ENCODE measurements at places on chromosomes 1 and 21.

DNA sequence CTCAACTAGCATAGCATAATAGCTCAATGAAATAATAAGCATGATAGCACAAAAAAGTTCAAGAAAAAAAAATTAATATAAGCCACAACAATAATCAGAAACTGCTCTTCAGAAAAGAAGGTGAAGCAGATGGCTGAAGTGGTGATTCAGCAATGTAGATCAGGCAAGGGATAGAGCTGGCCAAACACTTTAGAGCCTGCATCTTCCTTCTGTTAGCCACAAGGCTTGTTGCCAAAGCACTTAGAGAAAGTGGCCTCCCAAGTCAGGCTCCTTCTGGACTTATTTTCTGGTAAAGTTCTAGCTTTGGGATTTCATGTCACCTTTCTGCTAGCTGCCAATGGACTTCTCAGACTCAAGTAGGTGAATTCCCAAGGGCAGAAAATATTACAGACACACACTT is 60.3 kb upstream of the C1orf87 start:
- DNase-seq: no peak

DNA sequence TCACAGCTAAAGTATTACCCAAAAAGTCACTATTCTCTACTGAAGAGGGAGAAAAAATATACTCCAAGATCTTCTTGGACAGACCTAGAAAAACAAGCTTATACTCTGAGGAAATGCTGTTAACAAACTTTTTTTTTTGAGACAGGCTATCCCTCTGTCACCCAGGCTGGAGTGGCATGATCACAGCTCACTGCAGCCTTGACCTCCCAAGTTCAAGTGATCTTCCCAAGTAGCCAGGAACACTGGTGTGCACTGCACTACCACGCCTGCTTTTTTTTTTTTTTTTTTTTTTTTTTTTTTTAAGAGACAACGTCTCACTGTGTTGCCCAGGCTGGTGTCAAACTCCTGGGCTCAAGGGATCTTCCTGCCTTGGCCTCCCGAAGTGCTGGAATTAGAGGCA is 17.3 kb downstream of the GLRX2 start:
- DNase-seq: no peak

GRCh38 chr1:97004054-97004453 is 282.5 kb downstream of the PTBP2 start:
- DNase-seq: no peak

GRCh38 chr1:242674951-242675645 is 150.6 kb upstream of the PLD5 start:
- no peak for DNase-seq

- DNase-seq: no peak
Observed at GRCh38 chr1:84781946-84782771, 91.9 kb upstream of the SSX2IP start.

DNA sequence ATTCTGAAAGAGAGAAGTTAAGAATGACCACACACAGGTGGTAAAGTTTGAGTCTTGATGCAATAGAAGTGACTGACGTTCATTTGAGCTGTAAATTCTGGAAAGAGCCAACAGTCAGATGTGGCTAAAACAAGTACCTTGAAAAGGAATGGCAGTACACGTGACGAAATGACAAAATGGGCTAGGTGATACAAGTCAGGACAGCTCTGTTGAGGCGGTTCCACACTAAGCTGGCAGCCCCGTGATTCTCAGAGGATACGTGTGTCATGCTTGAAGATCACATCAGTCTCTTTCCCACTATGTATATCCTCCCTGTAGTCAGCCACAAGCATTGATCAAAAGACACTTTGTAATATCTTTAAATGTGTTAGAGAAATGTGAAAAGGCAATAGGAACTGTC is 881.3 kb upstream of the ADGRL2 start:
- no peak for DNase-seq

GRCh38 chr1:230548357-230548756 is 93.9 kb upstream of the COG2 start:
- no peak for DNase-seq

GRCh38 chr21:37045149-37045548 is 27.7 kb downstream of the PIGP start:
- DNase-seq: no peak

GRCh38 chr1:65230731-65231481 is 78.4 kb upstream of the DNAJC6 start:
- DNase-seq: no peak

DNA sequence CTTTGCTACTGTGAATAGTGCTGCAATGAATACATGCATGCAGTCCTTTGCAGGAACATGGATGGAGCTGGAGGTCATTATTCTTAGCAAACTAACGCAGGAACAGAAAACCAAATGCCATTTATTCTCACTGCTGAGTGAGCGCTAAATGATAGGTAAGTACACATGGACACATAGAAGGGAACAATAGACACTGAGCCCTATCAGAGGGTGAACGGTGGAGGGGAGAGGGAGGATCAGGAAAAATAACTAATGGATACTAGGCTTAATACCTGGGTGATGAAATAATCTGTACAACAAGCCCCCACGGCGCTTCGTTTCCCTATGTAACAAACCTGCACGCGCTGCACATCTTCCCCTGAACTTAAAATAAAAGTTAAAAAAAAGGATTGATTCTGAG is 8.9 kb downstream of the NIBAN1 start:
- no peak for DNase-seq

GRCh38 chr1:176243746-176244145 is 36.7 kb upstream of the COP1 start:
- no peak for DNase-seq

GRCh38 chr1:45880930-45881329 is 77.5 kb downstream of the MAST2 start:
- no peak for DNase-seq

DNA sequence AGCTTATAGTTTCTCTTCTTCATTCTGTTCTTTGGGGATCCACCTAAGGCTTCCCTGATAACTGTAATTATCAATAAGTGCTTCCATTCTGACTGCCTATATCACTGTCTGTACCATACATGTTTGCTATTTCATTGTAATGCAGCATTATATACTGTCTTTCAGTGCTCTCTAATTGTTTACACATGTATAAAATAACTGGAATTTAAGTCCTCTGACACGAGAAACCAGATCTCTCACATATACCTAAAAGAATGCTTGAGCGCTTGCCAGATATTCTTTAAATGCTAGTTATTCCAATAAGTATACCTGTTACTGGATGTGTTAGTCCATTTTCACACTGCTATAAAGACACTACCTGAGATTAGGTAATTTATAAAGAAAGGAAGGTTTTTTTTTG is 34.7 kb downstream of the CELF3 start:
- no peak for DNase-seq

GRCh38 chr1:33255347-33256220 is 708 bp upstream of the ZNF362 start:
- DNase-seq: peak; percentile 90

DNA sequence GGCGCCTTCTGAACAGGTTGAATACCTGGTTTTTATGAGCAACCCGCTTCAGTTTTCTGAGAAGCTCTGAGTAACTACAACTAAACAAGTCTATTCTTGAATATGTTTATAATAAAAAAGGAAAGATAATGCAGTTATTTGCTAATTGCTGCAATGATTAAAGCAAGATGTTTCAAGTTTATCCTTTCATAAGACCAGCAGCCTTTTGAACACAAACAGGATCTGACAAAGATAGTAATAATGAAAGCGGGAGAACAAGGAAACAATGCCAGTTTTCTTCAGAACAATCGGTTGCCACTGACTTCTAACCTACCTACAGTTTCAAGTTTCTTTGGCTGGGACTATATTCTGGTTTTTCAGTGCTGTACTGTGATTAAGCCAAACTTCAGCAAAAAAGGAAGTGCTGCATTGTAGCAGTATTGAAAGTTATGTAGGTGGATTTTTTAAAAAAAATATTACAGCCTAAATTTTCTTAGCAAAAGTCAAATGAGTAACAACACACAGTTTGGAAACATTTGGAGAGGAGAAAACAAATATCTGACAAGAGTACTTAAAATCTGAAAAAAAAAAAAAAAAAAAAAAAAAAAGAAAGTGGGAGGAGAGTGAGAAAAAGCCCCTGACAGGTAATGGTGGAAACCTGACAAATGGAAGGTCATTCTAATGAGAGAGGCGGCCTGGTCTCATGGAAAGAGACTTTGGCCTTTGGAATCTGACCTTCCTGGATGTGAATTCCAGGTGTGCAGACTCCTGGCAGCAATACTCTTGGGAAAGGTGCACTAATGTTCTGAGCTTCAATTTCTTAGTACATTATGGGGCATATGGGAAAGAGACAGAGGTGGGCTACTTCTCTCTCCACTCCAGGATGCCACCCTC is 11.4 kb downstream of the KCNJ15 start:
- no peak for DNase-seq

DNA sequence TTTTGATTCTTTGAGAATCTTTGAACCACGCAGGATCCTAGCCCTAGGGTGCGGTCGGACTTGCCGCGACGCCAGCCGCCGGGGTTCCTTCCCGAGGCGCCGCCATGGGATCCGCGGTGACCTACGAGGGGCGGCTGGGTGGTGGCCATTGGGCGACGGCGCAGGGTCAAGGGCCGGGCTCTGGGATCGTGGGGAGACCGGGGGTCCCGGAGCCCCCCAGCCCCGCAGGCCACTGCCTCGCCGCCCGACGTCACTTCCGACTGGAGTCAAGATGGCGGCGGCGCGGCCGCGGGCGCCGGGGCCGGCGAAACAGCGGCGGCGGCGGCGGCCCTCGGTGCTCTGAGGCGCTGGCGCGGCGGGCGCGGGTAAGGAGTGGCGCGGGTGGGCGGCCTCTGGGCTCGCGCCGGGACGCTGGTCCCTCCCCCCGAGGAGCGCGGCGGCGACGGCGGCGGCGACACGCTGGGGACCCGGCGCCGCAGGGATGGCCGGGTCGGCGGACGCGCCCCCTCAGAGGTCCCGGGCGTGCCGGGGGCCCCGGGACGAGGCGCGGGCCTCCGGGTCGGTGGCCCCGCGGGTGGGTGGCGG is at the start of gene PRDM2:
TSS of gene PRDM2 (plus strand) at position 253 of the 585 bp plus-strand sequence. CDS start 15,418 bp downstream, outside the sequence.
- peak; percentile 75 for DNase-seq

GRCh38 chr1:167517535-167518330 is 596 bp downstream of the CD247 start:
- no peak for DNase-seq

DNA sequence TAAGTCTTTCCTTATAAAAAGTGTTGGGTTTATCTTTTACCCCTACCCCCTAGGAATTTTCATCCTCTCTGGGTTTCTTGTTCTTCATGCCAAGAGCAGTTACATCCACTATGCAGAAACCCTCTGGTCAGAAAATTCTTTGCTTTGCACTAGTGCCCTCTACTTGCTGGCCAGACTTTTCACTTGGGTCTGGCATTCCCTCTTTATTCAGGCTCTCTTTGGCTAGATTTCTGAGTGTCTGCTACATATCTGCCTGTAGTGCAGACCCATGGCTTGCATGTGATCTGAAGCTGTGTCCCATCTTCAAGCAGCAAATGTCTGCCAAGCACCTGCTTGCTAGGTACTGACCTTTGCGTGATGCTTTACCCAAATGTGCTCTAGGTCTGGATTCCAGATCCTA is 237.0 kb downstream of the GPATCH2 start:
- DNase-seq: no peak
